ENCODE measurements at places on chromosomes 7 and 10.

DNA sequence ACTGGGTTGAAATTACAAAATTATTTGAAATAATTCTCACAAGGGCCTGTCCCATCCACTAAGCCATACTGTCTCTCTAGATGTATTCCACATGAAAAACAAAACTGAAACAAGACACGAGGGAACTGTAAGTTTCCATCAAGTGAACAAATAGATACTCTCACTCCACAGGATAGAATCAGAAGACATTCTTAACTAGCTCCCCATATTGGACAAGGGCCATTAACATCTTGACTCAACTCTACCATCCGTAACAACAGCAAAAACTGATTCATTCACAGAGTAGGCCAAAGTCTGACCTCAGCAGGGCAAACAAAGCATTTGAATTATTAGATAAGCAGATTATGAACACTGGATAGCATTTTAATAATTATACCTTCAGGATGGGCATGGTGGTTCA is 29.1 kb downstream of the UBE2H start:
- DNase-seq = no peak

GRCh38 chr10:110613341-110613995 is 30.7 kb upstream of the RBM20 start:
- DNase-seq = no peak

DNA sequence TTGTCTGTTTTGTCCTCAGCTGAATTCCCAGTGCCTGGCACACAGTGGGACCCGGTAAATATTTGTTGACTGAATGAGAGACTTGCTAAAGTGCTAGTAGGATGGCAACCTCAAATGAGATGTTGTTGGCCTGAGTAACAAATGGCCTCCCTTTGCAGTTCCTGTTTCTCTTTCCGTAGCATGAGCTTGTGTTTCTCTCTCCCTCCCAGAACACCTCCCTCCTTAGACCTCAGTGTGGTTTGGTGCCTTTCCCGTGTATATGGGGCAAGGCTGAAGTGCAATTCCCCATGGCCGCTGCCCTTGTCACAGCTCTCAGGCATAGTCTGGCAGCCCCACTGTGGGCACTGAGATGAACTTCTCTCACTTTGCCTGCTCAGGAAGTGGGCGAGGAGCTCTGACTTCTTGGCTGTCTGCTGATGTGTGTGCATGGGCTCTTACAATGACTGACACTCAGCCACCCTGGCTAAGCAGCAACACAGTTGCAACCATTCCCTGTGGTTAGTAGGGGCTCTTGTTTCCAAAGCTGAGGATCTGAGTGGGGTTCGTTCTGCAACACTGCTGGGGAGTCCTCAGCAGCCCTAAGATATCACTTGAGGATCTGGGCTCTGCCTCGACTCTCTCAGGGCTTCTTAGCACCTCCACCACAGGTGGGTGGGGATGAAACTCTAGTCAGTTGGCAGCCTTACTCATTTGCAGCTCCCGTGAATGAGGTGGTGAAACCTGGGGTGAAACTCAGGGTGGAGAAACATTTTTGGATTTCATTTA is 136.1 kb downstream of the ICA1 start:
- no peak for DNase-seq

GRCh38 chr7:25171071-25171470 is 46.0 kb upstream of the CYCS start:
- DNase-seq = no peak

DNA sequence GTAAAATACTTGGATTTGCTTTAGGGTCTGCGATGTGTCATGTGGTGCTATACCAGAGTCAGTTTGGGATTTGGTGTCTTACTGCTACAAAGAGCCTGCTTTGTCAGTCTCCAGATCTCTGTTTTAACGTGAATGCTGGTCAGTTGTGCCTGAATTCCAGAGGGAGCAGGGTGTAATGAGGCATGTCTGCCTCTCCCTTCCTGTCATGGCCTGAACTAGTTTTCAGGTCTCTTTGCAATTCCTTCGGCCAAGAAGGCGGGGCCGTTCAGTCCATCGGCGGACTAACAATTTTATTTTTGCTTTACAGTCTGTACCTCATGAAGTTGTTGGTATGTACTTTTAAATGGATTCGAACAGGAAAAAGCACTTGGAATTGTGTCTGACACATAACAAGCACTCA is 465.1 kb upstream of the ADARB2 start:
- no peak for DNase-seq

GRCh38 chr7:46291050-46291438 is 370.0 kb upstream of the IGFBP3 start:
- no peak for DNase-seq

DNA sequence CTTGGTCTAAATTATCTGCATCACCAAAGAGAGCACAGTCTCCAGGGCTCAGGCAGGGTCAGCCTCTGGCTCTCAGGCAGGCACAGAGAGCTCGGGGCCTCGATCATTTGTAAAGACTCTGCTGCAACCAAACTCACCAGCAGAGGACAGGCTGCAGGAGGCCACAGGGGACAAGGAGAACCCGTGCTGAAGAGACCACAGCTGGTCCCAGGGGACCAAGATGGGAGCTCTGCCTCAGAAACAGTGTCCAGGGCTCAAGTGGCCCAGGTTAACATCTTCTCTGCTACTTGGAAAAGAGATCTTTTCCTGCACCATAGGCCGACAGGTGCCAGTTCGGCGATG is 543.2 kb downstream of the PTPRN2 start:
- DNase-seq = peak; percentile 87

- no peak for DNase-seq
Observed at GRCh38 chr7:101545441-101546190, 83.5 kb downstream of the MYL10 start.

DNA sequence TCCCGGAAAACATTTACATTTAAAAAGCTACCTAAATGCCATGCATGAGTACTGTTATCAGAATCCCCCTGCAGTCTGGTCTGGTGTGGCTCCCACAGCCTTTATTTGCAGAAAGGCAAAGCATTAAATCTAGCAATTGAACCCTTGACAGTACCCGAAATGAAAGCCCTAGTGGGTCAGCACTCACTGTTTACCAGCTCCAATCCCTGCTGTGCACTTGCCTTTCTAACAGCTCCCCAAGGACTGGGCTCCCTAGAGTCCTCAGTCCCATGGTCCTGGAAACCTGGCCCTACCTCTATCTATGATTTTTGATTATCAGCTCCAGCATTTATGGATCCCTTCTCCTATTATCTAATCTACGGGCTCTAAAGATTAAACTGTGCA is 1.9 kb upstream of the MACC1 start:
- DNase-seq = no peak

- peak; percentile 27 for DNase-seq
Observed at GRCh38 chr10:103598654-103599115, 105.2 kb downstream of the NEURL1 start.

DNA sequence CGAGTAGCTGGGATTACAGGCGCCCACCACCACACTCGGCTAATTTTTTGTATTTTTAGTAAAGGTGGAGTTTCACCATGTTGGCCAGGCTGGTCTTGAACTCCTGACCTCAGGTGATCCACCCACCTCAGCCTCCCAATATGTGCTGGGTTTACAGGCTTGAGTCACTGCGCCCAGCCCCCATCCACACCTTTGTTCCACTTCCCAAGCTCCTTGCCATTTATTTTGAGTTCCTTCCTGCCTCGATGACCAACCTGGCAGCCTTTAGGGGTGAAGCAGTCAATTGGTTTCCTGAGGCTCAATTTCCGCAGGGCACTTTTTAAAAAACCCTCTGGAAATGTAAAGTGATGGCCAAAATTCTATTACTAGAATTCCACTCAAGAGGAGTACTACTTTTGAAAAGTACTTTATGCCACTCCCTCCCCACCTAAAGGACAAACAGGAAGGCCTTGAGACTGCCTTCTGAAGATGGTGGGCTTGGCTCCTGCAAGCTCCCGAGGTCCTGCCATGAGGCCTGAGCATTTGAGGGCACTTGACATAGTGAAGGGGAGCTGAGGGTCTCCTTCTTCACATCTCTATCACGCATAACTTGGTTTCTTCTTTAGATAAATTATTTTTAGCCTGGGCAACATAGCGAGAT is 32.5 kb upstream of the RBM33 start:
- no peak for DNase-seq

DNA sequence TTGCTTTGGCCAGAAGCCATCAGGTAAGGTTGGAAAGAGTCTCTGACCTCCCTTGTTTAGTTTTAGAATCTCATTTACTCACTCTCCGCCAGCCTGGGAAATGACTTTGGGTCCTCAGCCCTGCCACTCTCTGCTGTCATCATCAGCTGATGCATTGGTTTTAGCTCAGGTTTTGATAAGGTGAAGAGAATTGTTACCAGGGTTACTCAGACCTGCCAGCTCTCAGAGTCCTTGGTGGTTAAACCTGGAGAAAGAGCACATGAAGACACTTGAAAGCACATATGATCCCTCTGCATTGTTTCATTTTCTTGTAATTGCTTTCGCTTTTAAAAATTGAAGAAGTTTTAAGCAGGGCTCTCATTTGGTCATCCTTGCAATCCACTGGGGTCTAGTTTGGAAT is 4.0 kb upstream of the CROT start:
- no peak for DNase-seq

GRCh38 chr10:48452879-48453412 is 146.5 kb downstream of the MAPK8 start:
- DNase-seq = no peak

DNA sequence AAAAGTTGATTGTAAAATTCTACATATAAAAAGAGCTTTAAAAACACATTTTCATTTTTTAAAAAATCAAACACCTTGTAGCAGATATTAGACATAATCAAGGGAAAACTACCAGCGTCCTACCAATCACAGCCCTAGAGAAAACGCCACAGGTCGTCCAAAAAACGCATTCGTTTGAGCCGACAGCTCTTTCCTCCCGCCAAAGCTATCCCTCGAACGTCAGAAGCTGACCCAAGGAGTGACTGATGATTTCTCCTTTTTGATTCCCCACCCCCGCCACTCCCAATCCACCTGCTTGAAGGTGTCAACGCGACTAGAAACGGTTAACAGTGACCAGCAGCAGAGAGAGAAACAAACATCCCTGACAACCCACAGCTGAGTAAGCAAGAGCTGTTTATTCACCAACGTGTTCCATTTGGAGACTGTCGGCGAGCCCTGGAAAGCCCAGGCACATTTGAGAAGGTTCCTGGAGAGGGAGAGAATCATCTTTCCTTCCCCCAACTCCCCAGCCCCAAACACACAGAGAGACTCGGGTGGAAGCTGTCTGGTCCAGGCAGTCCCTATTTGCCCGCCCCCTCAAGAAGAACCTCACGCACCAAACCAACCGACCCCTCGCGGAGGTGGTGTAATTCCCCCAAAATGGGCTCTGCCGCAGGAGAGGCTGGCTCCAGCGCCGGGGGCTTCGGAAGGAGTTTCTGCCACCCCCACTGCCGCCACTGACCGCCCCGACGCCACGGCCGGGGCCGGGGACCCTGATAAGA is 622 bp downstream of the CPEB3 start:
- DNase-seq = peak; percentile 56

GRCh38 chr7:8051998-8052397 is 83.4 kb downstream of the GLCCI1 start:
- DNase-seq = no peak

- no peak for DNase-seq
Observed at GRCh38 chr10:49502358-49502757, 36.6 kb downstream of the ERCC6 start.

DNA sequence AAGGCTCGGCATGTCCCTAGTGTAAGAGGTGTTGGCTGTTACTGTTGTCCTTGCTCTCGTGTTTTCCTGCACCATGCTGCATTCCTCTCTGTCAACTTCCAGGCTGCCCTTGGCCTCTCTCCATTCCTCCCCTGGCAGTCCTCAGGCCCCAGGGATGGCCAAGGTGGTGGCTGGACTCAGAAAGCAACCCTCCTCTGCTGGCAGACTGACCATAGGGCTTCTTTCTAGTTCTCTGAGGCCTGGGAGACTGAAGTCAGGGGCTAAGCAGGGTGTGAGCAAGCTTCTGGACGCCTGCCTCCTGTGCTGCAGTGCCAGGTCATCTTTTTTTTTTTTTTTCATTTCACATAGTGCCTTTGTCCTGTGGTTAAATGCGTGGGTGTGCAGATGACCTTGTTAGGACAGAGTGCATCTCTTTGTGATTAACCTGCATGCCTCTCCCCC is 72.0 kb downstream of the GOLGA7B start:
- no peak for DNase-seq

DNA sequence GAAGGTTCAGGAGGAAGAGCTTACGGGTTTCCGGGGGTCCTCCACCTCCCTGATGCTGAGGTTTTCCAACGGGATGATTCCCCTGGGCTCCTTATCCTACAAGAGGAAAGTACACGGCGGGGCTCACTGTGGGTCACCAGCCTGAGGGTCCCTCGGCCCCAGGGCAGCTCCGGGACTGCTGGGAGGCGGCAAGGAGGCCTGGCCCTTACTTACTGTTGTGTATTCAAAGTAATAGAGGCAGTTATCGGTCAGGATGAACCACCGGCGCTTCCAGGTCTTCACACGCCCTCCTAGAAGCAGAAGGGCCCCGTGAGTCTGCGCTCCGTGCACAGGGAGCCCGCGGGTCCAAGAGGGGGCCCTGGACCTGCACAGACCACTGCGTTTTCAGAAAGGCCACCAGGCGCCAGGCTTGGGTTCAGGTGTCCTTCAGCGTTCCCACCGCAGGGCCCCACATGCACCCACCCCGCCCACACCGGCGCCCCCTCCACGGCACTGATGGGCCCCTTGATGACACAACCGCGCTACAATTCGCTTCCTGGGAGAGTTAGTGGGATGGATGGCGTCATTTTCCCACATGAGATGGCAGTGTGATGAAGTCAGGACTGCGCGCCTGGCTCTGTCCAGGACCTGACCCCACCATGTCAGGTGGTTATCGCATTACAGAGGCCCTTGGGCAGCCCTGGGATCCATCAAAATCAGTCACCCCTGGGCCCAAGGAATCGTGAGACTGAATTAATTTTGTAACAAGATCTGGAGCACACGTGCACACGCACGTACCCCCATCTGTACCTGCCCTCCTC is 106.7 kb downstream of the CYTH3 start:
- no peak for DNase-seq

DNA sequence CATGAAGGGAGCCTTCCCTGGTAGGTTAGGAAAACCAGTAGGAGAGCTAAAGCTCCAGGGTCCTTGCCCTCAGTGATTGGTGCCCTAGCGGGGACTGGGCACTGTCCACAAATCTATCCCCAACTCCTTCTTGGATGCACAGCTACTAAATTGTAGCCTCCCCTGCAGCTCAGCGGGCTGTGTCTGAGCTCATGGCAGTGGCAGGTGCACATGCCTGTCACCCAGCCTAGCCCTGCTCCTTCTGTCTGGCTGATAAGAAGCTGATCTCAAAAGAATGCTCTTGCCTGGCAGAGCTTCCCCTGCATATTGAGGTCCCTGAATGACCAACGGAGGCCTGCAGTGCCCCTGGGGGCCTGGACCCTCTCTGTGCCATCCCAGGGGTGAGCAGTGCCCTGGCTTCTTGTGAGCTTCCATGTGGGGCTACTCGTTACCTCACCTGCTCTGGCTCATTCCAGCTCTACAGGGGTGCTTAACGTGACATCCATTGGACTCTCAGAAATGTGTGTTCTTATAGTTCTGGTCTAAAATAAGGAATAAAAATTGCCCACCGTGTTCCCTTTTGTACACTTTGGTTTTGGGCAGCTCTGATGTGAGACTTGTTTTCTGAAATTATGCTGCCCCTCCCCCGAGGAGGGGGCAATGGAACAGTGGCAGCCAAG is 59.8 kb upstream of the ANTXRL start:
- DNase-seq = no peak

Data from NCI-H526 treated with DMSO at 0.1 percent for 48 hours (cell line).